ENCODE measurements at places on chromosomes 1 and 21. TPM values are rescaled to one million over a fixed set of nuclear protein-coding genes. Genes with fewer than 3 reads are reported as not detected.

Gene CR1L
- polyA plus RNA-seq = 1.4 TPM

Gene ZNF697
- polyA plus RNA-seq = 4.1 TPM

Gene ERG
- polyA plus RNA-seq = 6.6 TPM

Gene PTPRF
- polyA plus RNA-seq = 39.5 TPM

Gene FAM151A
- polyA plus RNA-seq = 237 TPM

Gene GBP5
- 0.52 TPM for polyA plus RNA-seq

Gene FAM72B
- polyA plus RNA-seq = 0.56 TPM

Gene TP73
- not detected for polyA plus RNA-seq

Gene KPRP
- polyA plus RNA-seq = not detected

Gene INTS7
- 5.1 TPM for polyA plus RNA-seq

Gene TMEM9
- polyA plus RNA-seq = 166 TPM

Gene AQP10
- not detected for polyA plus RNA-seq
